ENCODE measurements at places on chromosomes 12 and 14.

DNA sequence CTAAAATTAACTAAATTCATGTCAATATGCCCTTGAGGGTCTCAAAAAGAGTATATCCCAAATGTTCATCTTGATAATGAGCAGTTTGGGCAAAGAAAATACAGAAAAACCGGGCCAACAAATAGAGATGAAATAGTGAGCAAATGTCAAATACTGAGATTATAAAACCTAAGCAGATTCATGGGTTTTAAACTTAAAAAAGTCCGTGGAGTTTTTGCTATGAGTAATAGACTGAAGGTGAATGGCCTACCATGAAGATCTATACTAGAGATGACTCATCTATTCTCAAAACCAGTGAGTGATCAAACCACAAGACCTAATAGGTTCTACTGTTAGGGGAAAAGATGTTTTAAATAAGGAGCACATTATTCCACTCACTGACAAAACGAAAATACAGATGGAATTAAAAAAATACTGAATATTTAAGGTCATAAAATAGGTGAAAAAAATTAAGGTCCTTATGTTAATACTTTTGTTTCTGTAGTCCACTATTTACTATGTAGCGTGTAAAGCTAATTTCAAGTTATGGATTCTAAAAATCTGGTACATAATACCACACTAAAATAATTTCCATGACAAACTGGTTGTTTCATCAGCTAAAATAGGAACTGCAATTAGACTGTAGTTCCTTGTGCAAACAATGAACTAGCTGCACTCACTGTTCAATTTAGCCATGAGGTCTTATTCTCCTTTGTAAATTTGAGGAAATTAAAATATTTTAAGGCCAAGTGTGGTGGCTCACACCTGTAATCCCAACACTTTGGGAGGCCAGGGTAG lies 5.0 kb downstream of the HNRNPC start:
- DNase-seq = no peak

- DNase-seq = no peak
Measured at GRCh38 chr12:13117029-13117428, 13.6 kb upstream of the GSG1 start.

GRCh38 chr12:118463677-118464076 lies 87.3 kb downstream of the SUDS3 start:
- DNase-seq = no peak

- DNase-seq = no peak
Measured at GRCh38 chr12:34275129-34275528, 252.8 kb downstream of the ALG10 start.

- DNase-seq = no peak
Measured at GRCh38 chr14:78083837-78084236, 86.3 kb upstream of the NRXN3 start.

DNA sequence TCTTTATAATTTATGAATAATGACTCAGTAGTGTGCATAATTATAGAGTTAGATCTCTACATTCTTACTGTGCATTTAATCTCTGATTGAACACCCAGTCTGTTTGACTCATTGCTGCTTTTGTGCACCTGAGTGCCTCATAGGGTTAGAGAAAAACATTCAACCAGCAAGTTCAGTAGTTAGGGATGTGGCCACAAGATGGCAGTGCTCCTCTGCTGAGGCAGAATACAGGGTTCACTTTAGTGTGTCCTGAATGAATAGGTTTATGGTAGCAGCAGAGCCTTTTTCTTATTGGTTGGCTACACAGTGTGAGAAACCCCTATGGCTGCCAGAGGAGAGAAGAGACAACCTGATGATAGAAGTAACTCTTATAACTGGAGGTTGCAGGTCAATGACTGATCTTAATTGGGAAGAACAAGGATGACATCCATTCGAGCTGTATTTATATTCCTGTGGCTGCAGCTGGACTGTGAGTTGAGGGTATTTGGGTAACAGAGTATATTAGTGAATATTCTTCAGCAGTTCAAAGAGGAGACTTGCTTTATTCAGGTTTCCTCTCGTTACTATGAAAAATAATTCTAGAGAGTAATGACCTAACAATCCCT lies 194.9 kb upstream of the OR4E1 start:
- no peak for DNase-seq

DNA sequence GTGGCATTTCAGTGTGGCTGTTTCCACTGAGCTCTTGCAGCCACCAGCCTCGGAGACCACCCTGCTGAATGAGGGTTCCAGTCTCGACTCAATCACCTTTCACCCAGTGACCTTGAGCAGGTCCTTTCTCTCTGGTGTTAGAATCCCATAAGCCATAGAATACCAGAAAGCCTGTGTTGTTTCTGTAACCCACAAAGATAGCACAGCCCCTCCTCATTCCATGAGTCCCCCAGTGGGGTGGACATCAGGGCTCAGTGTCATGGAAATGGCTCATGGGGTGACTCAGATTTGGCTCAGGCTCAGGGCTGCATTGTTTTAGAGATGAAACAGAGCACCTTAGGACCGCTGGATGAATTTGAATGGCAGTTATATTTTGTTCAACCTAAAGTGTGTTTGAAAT lies 171.5 kb downstream of the PTPN11 start:
- no peak for DNase-seq

- no peak for DNase-seq
Measured at GRCh38 chr12:44655846-44656245, 220.3 kb downstream of the NELL2 start.

- DNase-seq = no peak
Measured at GRCh38 chr12:123164710-123165261, 13.9 kb upstream of the PITPNM2 start.

DNA sequence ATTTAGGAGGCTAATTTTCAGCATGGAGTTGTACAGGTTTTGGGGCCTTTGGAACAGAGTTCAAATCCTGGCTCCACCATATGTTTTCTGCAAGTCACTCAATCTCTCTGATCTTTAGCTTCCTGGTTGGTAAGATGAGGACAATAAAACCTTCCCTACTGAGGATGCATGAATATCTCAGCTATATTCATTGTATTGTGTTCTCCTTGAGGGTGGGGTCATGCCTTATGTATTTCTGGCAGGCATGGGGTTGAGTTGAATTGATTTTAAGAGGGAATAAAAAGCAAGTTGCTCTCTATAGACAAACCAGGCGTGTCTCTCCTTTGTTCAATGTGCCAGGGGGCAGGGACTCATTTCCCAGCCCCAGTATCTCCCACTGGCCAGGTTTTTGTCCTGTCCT lies 173.1 kb downstream of the C12orf75 start:
- no peak for DNase-seq

DNA sequence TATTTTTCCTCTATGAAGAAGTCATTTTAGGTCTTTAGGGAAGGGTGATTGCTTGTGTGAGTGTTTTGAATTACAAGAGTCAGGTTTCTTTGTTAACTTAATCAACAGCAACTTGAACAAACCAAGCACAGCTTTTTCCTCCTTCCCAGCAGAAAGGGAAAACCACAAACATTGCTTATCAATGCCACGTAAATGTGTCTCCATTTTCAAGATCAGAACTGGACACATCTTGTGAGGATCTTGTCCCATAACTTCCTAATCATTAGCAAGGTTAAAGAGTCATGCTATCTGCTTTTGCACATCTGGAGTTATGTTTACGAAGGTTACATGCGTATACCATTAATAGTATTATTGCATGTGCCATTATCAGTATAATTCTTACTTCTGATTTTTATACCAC lies 248.0 kb upstream of the FLRT2 start:
- no peak for DNase-seq

- DNase-seq = no peak
Measured at GRCh38 chr12:75786070-75786469, 245.5 kb downstream of the PHLDA1 start.

- no peak for DNase-seq
Measured at GRCh38 chr14:42141328-42141727, 534.7 kb downstream of the LRFN5 start.

DNA sequence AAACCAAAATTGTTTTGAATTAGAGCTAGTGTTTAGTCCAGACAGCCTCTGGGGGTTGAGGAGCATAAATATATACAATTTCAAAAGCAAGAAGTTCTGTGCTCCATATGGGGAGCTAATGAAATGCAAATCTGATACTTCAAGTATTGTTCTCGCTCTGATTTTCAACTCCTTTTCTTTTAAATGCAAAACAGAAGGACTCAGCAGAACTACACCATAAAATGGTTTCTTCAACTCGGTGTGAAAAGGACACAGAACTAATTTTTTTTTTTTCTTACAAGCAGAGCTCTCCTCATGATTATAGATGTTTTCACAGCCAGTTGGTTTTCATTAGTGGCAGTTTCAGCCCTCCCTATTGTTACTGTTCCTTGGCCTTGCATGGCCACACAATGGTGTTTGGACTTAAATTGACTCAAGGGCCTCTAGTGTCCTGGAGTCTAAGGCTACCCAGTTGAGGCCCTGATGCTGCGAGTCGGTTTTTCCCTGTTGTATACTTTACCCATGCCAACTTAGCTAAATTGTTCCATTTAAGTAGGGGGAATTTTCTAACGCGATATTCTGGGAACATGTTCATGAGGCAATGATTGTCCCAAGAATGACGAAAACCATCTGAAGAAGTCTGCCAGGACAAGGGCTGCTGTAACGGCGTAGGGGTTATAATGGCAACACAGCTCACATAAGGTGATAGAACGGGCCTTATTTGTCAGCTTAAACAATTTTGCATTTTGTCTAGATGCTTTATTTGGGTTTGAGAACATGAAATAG lies 120.3 kb downstream of the GPR135 start:
- DNase-seq = no peak

DNA sequence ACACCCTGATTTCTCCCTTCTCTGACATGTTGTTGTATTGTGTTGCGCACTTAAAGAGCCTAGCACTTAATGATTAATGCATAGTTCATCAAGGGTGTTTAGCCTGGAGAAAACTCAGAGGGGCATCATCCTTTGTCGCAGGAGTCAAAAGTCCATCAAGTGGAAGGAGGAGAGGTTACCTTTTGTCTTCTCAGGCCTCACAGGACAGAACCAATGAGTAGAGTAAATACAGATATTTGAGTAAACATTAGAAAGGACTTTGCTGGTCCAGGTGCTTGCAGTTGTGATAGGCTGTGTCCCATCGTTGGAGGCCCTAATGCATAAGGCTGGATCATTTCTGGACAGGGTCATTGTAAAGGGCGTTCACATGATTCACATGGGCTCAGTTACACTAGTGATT lies 430.9 kb downstream of the PCNX1 start:
- no peak for DNase-seq

- DNase-seq = no peak
Measured at GRCh38 chr12:27580561-27581330, 56.7 kb downstream of the PPFIBP1 start.

- no peak for DNase-seq
Measured at GRCh38 chr12:128339631-128340030, 72.7 kb downstream of the TMEM132C start.

DNA sequence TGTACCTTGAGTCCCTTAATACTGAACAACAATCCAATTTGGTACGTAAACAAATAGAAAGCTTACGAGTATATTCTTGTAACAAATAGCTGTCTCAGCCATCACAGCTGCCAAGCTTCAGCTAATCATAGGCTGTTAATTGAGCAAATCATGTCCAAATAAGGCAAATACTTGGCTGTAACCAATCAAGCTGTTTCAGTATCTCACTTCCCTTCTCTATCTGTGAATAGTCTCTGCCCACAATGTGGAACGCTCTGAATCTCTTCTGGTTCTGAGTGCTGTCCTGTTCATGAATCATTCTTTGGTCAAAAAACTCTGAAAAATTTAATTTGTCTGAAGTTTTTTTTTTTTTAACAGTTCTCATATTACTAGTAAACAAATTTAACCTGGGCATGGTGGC lies 5.8 kb upstream of the NEMF start:
- DNase-seq = no peak

DNA sequence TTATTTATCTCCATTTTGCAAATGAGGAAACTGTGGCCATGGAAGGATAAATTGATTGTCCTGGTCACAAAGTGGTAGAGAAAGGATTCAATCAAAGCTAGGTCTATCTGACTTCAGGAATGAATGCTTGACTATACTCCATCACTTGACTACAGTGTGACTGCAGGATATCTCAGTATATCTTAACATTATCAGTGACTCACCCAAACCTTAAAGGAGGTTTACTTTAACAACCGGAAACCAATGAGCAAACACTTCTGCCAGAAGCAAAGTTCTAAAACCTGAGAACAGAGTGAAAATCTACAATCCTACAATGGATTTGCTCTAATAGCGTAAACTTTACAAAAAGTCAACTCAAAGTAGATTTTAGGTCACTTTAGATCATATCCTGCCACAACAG lies 277.0 kb downstream of the CEP128 start:
- no peak for DNase-seq

DNA sequence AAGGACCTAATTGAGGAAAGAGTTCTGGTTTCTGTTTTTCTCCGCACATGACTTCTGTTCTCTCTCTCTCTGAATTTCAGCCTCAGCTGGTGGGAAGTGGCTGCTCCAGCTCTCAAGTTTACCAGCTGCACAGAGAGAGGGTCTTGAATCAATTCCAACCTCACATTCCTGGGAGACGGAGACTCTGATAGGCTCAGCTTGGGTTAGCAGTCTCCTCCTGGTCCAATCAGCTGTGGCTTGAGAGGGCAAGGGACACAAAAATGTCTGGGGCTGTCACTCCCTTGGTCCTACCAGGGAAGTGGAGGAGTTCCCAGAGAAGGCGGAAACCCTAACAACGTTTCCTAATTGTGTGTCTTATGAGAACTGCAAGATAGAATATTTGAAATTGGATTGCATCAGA lies 7.0 kb downstream of the CCDC63 start:
- no peak for DNase-seq

GRCh38 chr14:29007990-29008389 lies 241.4 kb downstream of the FOXG1 start:
- no peak for DNase-seq

GRCh38 chr12:113462117-113462774 lies 9.4 kb downstream of the LHX5 start:
- peak; percentile 73 for DNase-seq

DNA sequence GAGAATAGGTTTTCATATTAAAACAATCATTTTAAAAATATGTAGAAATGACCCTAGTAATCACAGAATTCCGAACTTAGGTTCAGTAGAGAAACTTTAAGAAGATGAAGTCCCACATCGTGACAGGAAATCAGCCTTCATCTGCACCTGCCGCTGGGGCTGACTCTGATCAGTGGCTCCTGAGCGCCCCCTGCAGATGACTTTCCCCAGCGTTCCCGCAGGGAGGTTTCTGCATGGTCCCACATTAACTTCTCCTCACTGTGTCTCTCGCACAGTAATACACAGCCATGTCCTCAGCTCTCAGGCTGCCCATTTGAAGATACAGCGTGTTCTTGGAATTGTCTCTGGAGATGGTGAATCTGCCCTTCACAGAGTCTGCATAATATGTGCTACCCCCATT lies 1131.1 kb downstream of the TMEM121 start:
- no peak for DNase-seq

DNA sequence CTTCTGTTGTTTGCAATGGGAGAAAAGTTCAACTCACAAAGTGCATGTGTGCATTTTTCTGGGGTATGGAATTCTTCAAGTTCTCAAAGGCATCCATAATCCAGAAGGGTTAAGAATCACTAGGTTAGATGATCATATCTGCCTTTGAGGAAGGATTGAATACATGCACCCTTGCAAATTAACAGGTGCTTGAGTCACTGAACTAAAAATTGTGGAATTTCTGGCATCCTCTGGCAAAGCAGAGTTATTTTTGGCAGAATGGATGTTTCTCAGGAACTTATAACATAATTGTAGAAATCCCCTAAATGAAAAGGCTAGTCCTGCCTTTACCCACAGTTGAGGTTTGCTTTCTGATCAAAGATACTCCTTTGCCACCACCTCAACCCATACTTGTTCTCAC lies 136.5 kb upstream of the DYRK2 start:
- DNase-seq = no peak

Measured in ovary (tissue), 10 donors.